ENCODE measurements at places on chromosomes 11 and 22.

- DNase-seq, result no peak
Measured at GRCh38 chr22:46686221-46687047, 51.6 kb downstream of the CERK start.

DNA sequence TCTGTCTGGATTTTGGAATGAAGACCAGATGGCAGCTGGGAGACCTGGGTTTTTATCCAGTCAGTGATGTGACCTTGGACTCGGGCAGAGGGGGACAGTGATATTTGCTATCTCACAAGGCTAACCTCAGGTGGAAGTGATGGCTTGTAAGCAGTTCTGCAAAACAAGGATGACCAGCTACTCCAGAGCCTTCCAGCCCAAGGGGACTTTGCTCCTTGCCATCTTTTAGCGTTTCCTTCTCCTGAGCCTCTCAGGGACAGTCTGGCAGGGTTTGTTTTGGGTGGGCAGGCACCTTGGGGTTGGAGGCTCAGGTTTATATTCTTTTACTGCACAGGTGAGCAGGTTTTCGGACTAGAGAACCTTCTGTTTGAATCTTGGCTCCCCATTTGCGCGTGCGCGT, 9.5 kb upstream of the OSBP2 start:
- no peak for DNase-seq

DNA sequence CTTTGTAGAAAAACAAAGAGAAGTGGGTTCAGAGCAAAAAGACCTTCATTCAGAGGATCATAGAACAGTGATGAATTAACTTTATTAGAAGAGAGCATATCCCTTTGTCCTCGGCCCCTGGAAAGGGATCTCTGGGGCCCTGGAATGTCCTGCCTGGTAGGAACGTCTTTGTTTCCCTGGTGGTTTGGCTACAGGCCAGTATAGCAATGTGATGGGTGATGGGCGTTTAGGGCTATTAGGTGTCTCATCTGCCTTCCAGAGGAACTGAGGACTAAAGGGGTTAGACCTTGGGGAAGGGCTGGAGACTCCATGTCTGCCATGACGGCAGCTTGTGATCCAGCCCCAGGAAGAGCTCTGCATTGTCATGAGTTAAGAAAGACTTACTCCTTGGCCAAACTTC, 9.1 kb downstream of the APOL4 start:
- DNase-seq, result no peak

DNA sequence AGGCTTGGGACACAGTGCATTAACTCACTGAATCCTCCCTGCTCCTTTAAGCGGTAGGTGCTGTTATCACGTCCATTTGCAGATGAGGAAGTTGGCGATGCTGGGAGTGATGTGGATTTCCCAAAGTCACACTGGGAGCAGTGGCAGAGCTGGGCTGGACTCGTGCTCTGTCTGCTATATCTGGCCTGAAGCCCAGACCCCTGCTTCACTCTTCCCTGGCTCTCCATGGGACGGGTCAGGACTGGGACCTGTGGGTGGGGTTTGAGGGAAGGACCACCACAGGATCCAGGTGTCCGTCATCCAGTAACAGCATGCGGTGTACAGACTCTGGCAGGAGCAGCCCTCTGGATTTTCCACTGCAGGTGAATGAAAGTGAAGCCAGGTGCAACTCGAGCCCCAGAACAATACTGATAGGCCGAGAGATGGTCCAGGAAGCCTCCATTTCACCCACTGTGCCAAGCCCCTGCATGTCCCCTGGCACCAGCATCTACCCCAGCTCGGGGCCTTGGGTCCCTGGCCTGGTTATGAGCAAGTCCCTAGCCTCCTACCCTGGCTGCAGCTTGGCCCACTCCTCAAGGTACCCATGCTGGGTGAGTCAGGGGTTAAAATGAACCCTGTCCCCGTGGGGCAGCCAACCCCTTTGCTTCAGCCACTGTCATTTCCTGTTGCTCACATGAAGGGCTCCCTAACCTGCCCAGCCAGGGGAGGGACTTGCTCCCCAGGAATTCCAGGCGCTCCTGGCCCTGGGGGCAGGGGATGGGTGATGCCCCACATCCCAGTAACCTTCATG, 4.2 kb downstream of the USP2 start:
- DNase-seq, result no peak

- peak; percentile 4 for DNase-seq
Measured at GRCh38 chr22:24554313-24555164, at the start of gene GUCD1. Gene GUCD1 (minus strand): TSS chr22:24555138. CDS start chr22:24554991, 147 bp downstream.

GRCh38 chr11:114183044-114183511, 113.1 kb upstream of the NNMT start:
- DNase-seq, result peak; percentile 67

GRCh38 chr11:31802609-31802989, 8.5 kb downstream of the PAX6 start:
- no peak for DNase-seq

DNA sequence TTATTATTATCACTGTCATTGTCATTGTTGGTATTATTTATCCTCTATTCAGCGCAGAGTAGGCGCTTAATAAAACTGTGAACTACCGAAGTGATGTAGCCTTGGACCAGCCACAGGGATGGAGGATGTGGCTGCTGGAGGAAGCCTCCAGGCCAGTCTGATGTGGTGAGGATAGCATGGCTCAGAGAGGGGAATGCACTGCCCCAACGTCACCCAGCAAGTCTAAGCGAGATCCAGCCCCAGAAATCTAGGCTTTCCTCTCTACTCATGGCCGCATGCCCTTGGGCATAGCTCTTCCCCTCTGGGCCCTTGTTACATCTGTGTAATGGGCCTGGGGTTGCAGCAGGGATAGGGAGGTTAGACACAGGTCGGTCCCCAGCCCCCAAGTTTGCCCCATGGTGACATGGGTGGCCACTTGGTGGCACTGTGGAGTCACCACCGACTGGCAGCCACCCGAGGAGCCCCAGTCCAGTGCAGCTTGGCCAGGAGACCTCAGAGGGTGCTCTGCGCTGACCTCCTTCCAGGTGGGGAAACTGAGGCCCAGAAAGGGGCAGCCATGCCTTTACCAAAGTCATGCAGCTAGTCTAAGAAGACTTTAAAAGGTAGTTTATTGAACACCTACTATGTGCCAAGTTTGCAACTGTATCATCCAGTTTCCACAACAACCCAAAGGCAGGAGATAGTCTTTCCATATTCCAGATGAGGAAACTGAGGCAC, 395.7 kb downstream of the MN1 start:
- no peak for DNase-seq

- no peak for DNase-seq
Measured at GRCh38 chr11:2250041-2250440, 20.3 kb downstream of the ASCL2 start.

GRCh38 chr11:118153516-118153915, 893 bp upstream of the SCN4B start:
- no peak for DNase-seq

DNA sequence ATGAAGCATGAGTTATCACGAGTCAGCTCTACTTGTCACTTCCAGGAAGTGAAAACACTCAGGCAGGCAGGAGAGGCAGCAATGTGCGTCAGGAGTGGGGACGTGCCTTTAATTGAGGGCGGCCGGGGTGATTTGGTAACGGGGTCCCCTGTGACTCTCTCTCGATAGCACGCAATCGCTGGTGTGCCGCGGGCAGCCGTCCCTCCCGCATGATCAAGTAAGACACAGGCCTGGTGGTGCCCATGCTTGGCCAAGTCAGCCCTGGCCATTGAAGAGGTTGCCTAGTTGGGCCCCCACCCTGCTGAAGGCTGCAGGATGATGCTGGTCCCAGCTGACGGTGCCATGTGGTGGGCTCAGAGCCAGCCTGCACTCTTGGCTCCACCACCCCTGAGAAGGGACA, 29.7 kb downstream of the CACNG2 start:
- DNase-seq, result no peak

- DNase-seq, result no peak
Measured at GRCh38 chr11:12272821-12273617, 104.4 kb upstream of the PARVA start.

- no peak for DNase-seq
Measured at GRCh38 chr11:118883368-118884071, at the start of gene CXCR5. Gene CXCR5 (plus strand): TSS chr11:118883892. CDS start chr11:118883942, 50 bp downstream.

- no peak for DNase-seq
Measured at GRCh38 chr11:77144196-77144856, 16.3 kb downstream of the MYO7A start.

- no peak for DNase-seq
Measured at GRCh38 chr11:40292721-40293508, 1166.5 kb downstream of the LRRC4C start.

- no peak for DNase-seq
Measured at GRCh38 chr11:35856756-35857155, 87.1 kb upstream of the LDLRAD3 start.

DNA sequence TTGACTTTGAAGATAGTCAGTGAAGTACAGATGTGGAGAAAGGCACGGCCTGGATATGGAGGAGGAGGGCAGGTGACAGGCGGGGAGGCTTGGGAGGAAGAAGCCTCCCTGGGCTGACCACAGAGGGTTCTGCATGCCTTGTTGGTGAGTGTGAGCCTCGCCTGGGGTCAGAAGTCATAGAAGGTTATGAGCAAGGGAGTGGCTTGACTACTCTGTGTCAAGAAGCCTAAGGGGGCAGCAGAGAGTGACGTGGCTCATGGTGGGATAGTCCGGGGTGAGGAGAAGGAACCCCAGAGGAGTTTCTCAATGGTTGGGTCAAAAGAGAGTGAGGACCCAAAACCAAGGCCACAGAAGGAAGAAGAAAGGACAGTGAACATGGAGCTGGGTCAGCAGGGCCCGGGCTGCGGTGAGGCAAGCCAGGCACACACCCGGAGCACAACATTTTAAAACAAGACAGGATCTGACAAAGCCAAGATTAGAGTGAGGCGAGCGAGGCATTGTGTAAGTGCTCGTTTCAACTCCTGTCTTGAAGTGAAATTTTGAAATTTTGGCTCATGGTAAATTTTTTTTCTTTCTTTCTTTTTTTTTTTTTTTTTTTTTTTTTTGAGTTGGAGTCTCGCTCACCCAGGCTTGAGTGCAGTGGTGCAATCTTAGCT, 31.9 kb downstream of the PDGFB start:
- no peak for DNase-seq

DNA sequence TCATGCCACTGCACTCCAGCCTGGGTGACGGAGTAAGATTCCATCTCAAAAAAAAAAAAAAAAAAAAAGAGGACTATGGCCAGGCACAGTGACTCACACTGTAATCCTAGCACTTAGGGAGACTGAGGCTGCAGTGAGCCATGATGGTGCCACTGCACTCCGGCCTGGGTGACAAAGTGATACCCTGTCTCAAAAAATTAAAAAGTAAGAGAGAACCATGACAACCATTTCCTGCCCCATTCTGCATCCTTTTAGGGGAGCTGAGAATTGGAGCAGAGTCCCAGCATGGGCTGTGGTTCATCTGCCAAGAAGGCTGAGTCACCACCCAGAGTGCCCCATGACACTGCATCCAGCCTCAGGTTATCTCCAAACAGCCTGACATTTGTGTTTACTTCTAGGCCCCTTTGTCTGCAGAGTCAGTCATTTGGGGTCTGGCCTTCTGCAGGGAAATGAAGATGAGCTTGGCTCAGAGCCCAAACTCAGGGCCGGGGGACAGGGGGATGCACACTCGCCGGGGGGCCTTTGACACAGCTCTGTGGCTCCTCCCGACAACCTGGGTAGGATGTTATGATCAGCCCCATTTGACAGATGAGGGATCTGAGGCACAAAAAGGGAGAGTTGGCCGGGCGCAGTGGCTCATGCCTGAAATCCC, 4.7 kb downstream of the CSDC2 start:
- no peak for DNase-seq

GRCh38 chr11:134046681-134047449, 22.0 kb upstream of the JAM3 start:
- DNase-seq, result no peak

DNA sequence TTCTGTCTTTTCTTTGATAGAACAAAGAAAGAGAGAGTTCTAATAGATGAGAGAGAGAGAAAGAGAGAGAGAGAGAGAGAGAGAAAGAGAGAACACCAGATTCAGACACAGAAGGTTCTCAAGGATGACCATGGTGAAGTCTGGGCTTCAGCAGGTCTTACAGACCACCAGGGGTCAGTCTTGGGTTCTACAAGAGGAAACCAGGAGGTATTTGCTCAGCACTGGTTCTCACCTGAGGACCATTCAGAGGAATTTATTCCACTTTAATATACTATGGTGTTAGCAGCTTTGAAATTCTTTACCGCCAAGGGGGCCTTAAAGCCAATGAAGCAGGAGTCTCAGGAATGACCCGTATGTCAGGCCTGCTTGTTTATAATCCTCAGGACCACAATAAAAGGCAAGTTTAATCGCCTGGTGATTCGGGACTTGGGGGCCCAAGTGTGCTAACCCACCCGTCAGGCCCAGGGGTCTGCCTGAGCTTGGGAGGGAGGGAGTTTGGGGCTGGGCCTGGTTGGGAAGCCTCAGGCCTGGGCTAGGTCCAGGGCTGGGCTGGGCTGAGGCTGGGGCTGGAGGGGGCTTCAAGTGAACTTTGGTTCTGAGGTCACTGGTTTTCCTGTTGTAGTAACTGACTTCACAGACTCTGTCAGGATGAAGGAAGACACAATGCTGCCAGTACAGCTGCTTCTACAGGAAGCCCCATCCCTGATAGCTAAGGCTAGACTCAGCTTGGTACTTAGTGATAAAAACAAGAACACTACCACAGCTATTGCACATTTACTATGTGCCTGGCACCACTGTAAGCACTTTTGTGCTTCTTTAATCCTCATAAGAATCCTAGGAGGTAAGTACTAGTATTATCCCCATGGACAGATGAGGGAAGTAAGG, 179.2 kb upstream of the ZBED5 start:
- DNase-seq, result peak; percentile 10

- DNase-seq, result no peak
Measured at GRCh38 chr11:57131080-57131790, 50.5 kb upstream of the LRRC55 start.

DNA sequence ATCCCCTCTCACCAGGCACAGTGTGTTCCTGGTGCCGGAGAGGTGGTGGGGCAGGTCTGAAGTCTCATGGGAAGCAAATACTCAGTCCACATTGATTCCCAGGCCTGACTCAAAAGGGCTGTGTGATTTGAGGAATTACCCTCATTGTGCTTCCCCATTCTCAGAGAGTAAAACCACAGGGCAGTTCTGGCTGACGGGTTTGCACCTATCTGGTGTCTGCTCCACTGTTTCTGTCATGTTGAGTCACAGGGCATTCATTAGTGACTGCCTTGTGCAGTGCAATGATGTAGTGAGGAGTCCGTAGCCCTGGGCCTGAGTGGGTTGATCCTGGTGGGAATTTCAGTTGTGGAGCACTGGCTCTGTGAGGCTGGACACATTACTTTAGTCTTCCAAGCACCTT, 85.2 kb upstream of the ARHGAP20 start:
- DNase-seq, result no peak

GRCh38 chr11:132555617-132556016, 976.7 kb downstream of the OPCML start:
- DNase-seq, result no peak

- DNase-seq, result no peak
Measured at GRCh38 chr11:15615398-15616096, 500.8 kb downstream of the INSC start.

GRCh38 chr11:75565221-75565814, 3.3 kb downstream of the SERPINH1 start:
- no peak for DNase-seq

DNA sequence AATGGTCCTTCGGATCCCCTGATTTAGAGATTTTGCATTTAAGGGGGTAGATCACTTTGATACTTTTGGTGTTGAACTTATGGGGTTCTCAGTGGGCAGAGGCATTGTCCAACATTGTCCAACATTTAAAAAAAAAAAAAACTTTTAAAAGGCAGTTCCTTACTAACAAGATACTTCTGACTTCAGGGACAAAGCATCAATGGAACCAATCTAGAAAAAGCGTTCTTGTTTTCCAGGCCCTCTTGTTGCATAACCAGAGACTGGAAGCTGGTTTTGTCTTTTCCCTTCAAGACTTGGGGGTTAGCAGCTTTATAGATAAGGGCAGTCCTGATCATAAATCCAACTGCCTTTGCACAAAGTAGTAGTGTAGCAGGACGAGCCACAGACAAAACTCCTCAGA, 40.4 kb downstream of the ACER3 start:
- DNase-seq, result no peak

GRCh38 chr11:35359321-35360054, 59.9 kb downstream of the SLC1A2 start:
- no peak for DNase-seq

Measured in activated gamma-delta T cell treated with anti-CD3 and anti-CD28 coated beads, Interleukin-2, amount 50 U/mL, for 16 hours (primary cell).